ENCODE measurements at places on chromosomes 3 and 15.

GRCh38 chr3:94811836-94812235 lies 749.0 kb downstream of the NSUN3 start:
- no peak for DNase-seq

- no peak for DNase-seq
Observed at GRCh38 chr3:14583548-14584091, 43.5 kb upstream of the GRIP2 start.

DNA sequence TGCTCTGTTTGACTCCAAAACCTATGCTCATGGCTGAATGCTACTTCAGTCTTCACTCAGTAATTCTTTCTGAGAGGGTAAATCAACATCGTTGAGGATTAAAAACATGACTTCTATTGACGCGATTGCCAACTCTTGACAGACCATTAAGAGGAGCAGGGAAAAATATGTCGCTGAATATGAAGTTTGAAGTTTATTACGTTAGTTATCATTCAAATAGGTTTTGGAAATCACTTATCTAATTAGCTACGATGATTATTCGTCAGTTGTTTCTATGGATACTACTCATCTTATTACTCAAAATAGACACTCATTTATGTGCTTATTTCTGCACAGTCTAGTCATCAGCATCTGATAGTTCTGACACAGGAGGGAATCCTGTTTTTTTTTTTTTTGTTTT lies 279.2 kb upstream of the TBL1XR1 start:
- DNase-seq: no peak

DNA sequence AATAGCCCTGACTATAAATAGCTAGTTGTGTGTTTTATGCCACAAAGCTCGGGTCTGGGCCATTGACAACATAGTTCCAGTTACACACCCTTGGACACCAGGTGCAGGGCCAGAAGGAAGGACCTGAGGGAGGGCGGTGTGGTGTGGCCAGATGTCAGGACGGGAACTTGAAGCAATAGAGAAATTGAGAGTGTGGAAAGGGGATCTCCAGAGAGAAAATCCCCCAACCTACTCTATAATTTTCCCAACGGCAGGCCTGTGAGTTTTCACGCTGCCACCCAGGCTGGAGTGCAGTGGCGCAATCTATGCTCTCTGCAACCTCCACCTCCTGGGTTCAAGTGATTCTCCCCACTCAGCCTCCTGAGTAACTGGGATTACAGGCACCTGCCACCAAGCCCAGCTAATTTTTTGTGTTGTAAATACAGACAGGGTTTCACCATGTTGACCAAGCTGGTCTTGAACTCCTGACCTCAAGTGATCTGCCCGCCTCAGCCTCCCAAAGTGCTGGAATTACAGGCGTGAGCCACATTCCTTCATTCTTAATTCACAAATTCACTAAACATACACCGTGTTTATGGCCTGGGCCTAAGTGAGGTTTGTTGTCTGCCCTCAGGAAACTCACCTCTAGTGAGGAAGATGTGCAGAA lies 70.8 kb upstream of the KLF13 start:
- DNase-seq: no peak

GRCh38 chr15:96176831-96177230 lies 153.7 kb upstream of the NR2F2 start:
- DNase-seq: no peak

Measured in T-helper 1 cell (primary cell).